Lung microvascular endothelial cell (primary cell): ENCODE measurements at places on chromosomes 11 and 22. TPM values are rescaled to one million over a fixed set of nuclear protein-coding genes. Genes with fewer than 3 reads are reported as not detected.

Gene MMP11
- total RNA-seq, result 3.4 and 5.0 TPM in 2 replicates

Gene MRGPRE
- total RNA-seq, result not detected in 2 replicates

Gene APOA5
- not detected in 2 replicates for total RNA-seq

Gene PDGFB
- 29.6 and 54.8 TPM in 2 replicates for total RNA-seq

Gene OR4P4
- total RNA-seq, result not detected in 2 replicates

Gene SPDYC
- total RNA-seq, result not detected in 2 replicates

Gene OR5B21
- not detected in 2 replicates for total RNA-seq

Gene OR4A16
- total RNA-seq, result not detected in 2 replicates

Gene DSCAML1
- under 0.01 TPM in 1 of 2 replicates, not detected in the other for total RNA-seq

Gene TRIM29
- total RNA-seq, result not detected in 2 replicates

Gene MPPED1
- under 0.01 TPM in 1 of 2 replicates, not detected in the other for total RNA-seq

Gene STIM1
- total RNA-seq, result 16.1 and 32.7 TPM in 2 replicates

Gene NRGN
- total RNA-seq, result 0.20 and 0.65 TPM in 2 replicates

Gene H19
- 20.0 and 53.6 TPM in 2 replicates for total RNA-seq

Gene PRR33
- not detected in 2 replicates for total RNA-seq

Gene FXYD6
- total RNA-seq, result 0.22 and 1.4 TPM in 2 replicates

Gene NXPE2
- total RNA-seq, result not detected in 2 replicates

Gene TSSK2
- not detected in 2 replicates for total RNA-seq

Gene OR8B2
- total RNA-seq, result not detected in 2 replicates

Gene B4GALNT4
- 0.20 and 0.65 TPM in 2 replicates for total RNA-seq

Gene SMTNL1
- not detected in 2 replicates for total RNA-seq

Gene HORMAD2
- not detected in 2 replicates for total RNA-seq

Gene MRGPRX2
- not detected in 2 replicates for total RNA-seq
